ENCODE measurements at places on chromosomes 16 and 17.
A peak's percentile ranks its signal among the peaks of the same experiment; 100 is the strongest.

- DNase-seq = peak; percentile 41
Observed at GRCh38 chr17:82858376-82859126, 18.7 kb upstream of the ZNF750 start.

- no peak for DNase-seq
Observed at GRCh38 chr16:85617948-85618347, 4.8 kb downstream of the GSE1 start.

GRCh38 chr17:77449373-77449907, 308.7 kb downstream of the SEC14L1 start:
- no peak for DNase-seq

DNA sequence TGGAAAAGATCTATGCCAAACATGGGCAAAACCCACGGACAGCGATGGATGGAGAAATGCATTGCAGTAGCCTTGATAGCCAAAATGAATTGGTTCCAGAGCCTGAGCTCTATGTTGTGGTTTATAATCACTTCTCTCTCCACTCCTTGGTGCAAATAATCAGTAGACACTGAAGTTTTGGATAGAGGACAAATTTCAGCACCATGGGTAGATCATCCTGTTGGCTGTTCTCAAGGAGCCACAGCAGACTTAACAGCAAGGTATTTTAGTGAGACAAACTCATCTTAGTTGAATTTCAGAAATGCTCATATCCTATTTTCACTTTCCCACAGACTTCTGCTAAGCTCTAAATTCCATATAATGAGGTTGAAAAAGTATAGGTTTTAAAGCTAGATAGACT, 88.3 kb upstream of the CCL1 start:
- DNase-seq = no peak

GRCh38 chr17:34637548-34638525, 58.5 kb downstream of the TMEM132E start:
- DNase-seq = peak; percentile 80

- no peak for DNase-seq
Observed at GRCh38 chr16:9521749-9522370, 430.4 kb downstream of the HAPSTR1 start.

DNA sequence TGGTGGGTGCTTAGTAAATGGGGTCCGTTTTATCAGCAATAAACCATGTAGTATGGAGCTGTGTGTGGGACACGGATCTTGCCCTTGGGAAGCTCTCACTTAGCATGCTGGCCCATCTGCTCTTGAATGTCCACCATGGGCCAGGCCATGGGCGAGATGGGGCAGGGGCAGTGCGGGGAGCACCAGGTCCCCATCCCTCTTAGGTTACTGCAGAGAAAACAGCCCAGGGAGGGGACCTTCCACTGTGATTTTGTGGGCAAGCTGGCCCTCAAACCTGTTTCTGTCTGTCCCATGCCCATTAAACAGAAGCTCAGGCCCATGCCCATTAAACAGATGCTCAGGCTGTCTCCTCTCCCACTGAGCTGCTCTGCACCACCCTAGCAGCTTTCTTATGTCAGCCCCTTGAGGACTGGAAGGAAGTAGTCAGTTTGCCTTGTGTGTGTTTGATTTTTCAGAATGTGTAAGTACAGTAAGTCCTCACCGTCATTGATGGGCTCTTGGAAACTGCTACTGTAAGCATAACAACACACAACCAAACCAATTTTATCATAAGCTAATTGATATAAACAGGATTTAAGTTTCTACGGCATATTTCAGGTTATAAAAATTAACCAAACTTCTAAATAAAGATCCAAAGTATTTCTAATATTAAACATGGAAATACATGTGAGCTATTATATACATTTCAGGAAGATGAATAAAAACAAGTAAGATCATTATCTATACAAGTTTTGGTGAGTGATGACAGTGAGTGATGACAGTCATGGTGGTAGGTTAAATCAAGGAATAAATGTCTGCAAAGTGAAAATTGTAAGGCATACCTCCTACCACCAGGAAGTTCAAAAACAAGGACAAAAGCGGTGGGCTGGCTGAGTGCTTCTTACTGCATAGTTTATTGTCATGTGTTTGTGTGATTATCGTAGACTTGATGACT, 11.5 kb downstream of the MPRIP start:
- no peak for DNase-seq

- no peak for DNase-seq
Observed at GRCh38 chr17:38912221-38912813, 13.1 kb upstream of the LASP1NB start.

DNA sequence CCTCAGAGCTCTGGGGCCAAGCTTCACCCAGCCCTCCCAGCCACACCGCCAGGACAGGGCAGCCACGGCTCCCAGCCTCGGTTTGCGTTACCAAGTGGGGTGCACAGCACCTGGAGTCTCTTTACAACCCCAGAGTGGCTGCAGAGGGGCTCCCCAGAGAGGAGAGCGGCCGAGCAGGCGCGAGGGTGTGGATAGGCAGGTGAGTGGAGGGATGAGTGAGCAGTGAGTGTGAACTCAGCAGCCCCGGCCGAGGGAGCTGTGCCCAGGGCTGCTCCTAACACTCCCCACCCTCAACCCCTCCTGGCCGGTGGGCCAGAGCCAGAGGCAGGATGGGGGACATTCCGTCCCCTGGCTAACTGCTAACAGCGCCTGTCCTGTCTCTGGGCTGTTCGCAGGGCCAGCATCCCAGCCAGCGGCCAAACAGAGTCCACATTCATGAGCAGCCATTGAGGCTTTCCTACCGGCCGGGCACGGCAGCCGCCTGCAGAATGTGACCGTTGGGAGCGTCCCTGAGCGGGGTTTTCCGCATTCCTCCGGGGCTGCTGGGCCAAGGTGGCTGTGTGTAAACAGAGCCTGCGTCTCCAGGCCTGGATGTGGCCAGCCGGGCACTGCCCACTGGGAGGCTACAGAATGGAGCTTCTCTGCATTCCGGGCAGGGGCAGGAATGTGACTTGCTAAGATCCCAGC, 5.3 kb downstream of the ZNF469 start:
- no peak for DNase-seq

- no peak for DNase-seq
Observed at GRCh38 chr17:38428643-38429371, 543 bp downstream of the ARHGAP23 start.

Measured in CD4-positive, alpha-beta T cell treated with Interleukin-10 for 1 hour (primary cell).